Renal cortex interstitium (tissue), 15 donors: ENCODE measurements at places on chromosomes 12 and 14. TPM values are rescaled to one million over a fixed set of nuclear protein-coding genes. Genes with fewer than 3 reads are reported as not detected.

Gene APOF
- not detected for polyA plus RNA-seq

Gene CABP1
- 4.6 TPM for polyA plus RNA-seq

DNA sequence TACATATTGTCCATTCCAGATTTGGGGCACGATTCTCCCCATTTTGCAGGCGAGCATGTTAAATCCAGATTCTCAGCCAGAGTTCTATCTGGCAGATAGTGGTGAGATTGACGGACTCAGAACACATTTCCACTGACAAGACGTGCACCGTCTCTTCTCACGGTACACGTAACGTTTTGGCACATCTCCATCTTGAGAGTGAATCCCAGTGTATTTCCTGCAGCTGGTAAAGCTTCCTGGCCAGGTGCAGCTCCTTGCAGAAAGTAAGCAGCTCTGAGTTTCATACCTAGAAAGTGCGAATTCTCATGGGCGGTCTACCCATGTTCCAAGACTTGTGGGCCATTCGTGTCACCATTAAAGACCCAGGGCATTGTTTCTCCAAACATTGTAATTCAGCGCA lies 102.6 kb downstream of the TSPAN9 start:
- DNase-seq, result no peak

- DNase-seq, result no peak
These were observed 86.9 kb downstream of the FSCB start for GRCh38 chr14:44420226-44420625.

DNA sequence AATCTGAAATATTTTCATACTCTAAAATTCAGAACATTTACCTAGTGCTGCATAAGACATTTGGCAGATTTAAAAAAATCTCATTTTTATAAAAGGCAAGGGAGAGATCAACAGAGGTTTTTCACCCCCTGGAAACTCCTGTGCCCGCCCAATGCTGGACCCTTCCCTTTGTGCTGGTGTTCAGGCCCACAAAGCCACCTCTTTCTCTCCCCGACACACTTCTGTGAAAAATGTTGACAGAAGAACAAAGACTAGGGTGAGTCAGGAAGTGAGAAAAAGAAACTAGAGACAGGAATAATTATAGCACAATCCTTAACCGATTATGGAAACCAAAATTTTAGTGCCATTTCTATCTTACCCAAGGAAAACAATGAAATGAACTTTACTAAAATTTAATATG lies 197.7 kb upstream of the STXBP6 start:
- DNase-seq, result no peak
